ENCODE measurements at places on chromosomes 4 and X.

DNA sequence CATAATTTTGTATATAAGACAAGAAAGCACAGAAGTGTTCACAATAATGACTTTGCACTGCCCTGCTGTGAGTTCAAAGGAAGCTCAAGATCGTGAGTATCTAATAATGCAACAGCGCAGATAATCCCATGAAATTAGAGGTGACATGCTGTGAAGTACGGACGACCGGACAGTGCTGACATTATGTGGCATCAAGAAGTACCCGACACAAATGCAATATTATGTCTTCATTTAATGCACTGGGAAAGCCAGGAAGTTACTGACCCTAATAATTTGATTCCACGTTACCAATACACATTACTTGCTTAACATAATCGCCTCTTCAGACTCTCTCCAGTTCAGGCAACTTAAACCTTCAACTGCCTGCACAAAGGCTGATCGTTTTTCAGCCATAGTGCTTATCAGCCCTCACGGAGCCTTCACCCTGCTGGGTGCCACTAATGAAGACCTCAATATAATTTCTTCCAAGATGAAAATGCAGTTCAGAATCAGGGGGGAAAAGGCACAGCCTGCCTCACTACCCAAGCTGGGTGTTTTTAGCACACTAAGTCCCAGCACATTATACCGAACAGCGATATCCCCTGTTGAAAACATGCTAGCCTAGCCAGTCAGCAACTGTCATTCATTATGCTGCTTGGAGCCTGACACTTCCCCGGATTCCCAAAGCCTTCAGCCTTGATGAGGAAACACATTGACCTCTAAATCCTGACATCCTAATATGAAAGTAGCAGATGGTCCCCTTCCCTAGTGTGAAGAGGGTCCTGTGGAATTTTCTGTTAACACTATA is 56.1 kb downstream of the SLC7A11 start:
- DNase-seq: no peak

DNA sequence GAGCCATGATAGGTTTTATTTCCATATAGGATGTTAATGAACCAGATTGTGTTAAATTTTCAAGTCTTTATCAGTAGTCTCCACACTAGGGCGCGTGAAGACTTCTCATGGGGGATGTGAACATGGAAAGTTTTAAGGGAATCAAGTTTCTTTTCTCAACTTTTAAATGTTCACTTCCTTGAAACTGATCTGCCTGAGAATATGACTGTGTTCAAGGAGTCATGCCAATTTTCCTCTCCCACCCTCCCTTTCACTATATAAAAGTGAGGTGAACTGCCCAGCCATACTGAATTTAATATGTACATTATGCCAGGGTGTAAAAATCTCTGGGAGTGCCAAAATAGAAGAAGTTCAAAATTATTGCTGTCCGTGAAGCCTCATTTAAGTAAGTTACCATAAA is 30.4 kb upstream of the HPGDS start:
- no peak for DNase-seq

DNA sequence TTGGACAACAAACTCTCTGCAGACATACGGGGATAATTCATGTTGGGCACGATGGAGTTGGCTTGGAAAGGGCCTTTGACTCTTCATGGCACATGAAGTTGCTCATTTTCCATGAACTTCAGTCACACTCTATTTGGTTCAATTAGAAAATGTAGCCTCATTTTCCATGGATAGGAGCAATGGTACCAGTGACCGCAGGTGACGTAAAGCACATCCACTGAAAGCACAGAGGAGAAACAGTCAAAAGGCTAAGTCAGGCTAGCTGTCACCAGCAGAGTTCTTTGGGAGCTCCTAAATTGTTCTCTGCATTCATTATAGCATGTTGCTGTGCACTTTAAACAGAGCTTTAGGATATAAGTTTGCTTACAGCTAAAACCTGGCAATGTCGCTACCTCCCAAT is 39.9 kb upstream of the MAP3K15 start:
- DNase-seq: no peak

GRCh38 chrX:132592880-132593279 is 104.0 kb upstream of the MBNL3 start:
- no peak for DNase-seq

- DNase-seq: no peak
Measured at GRCh38 chr4:108483650-108484049, 136.7 kb upstream of the RPL34 start.

GRCh38 chr4:156116991-156117390 is 163.3 kb upstream of the CTSO start:
- no peak for DNase-seq

DNA sequence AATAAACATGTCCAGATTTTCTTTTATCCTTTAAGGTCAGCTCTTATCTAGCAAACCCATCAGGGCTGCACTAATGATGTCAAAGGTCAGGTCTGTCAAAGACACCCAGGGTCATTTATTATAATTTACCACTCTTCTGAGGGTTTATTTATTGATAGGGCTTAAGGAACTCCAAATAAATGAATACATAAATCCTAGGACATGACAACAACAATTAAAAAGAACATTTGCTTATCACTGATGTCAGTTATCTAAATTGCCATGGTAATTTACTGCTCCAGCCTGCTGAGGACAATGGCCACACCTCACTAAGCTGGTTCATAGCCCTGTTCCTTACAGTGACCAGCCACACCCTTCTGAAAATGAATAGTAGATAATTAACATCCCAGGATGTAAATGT is 317.1 kb downstream of the UNC5C start:
- DNase-seq: no peak

GRCh38 chr4:100100985-100101384 is 89.3 kb downstream of the DDIT4L start:
- DNase-seq: no peak

GRCh38 chr4:140047017-140047640 is 106.9 kb downstream of the MAML3 start:
- no peak for DNase-seq

- DNase-seq: no peak
Measured at GRCh38 chrX:150731795-150732194, 38.6 kb downstream of the MTMR1 start.

DNA sequence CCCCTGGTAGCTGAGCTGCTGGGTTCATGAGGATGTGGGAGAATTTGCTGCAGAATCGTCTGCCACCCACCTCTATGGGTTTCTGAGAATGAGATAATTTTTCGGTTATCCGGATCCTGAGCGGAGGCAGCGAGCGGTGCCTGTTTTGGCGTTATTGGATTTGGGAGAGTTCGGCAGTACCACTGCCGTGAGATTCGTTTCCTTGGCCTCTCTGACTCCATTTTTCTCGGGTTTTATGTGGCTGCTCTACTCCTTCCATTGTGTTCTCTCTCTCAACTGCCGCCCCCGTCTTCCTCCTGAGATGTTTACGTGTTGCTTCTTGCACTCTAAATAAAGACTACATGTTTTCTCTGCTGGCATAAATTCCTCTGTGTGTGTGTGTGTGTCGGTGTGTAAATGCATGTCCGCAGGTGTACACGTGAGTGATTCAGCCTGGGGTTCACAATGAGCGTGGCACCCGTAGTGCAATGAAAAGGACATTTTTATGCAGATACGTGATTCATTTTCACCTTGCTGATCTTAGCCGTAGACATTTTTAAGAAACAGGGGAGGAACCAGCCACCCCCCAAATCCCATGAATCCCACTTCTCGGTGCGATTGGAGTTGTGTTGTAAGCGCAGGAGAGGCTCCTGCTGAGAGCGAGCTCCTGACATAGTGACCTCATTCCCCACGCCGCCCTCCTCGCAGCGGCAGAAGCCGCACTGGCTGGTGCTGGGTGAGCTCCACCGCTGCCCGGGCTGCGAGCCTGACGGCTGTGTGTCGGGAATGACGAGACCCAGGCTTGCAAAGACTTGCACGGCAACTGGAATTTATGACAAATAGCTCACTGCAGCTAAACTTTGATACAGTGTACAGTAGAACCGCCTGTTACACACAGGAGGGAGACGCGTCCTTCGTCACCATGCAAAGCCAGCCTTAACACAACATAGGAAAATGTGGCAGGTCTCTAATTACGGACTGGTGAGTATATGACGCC is 82.2 kb downstream of the STOX2 start:
- no peak for DNase-seq

DNA sequence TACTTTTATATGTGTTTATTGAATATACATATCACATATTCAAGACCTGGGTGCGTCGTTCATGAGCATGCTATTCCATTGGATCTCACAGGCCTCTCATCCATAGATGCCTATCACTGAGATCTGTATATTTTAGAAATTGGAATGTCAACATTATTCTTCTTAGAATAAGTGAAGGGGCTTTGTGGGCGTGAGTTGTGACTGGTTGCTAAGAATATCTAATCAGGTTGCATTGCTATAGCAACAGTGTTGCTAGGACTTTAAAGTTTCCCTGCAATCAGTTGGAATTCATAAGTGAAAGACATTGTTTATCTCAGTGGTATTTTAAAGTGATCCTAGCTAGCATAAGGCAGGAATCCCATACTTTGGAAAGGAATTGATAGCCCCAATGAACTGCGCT is 36.7 kb upstream of the ANK2 start:
- no peak for DNase-seq

DNA sequence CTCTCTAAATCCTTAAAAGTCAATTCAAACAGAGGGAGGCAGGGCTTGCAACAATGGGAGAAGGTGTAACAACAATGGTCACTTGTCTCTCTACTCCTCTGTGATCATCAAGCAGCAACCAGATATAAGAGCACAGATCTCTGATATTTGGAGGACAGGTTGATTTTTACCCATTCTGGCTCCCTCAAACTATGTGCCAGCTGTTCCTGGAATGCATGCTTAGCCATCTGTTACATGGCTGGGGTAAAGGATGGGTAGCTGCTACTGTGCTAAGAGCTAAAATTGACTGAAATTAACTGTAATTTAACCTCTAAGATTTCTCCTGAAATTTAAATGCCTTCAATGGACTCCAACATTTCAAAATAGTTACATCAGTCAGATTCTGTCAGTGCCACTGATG is 1459.9 kb downstream of the PCDH7 start:
- DNase-seq: no peak

GRCh38 chr4:105679186-105679585 is 29.3 kb downstream of the INTS12 start:
- no peak for DNase-seq

DNA sequence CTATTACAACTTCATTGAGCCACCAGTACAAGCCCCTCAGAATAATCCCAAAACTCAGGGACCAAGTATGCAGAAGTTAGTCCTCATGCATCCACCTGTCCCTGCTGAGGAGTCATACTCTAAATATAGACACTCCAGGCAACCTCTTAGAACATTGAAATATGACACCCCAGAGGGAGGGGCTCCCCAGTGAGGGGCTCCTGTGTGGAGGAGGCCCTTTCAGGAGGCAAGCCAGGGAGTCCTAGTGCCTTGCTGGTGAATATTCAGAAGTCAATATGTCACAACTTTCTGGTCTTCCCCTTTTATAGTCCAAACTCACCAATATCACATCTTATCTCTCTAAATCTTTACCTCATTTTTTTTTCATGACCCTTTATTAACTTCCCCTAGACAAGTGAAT is 1.6 kb upstream of the ARMCX6 start:
- no peak for DNase-seq

DNA sequence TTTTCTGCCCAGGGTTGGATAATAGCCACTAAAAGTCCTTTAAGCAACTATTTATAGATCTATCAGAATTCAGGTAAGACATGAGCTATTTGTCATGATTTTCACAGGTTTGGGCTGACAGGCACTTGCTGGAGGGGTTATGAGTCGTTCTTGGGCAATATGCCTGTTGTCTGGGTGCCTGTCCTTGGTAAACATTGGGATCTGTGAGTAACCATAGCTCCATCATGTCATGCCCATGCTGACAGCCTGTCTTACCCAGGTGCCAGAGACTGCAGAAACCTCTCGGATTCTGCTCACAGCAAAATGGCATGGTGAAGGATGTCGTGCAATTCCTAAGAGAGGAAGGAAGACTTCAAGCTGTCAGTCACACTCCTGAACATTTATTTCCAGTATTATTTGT is 116.0 kb upstream of the PUDP start:
- DNase-seq: no peak

DNA sequence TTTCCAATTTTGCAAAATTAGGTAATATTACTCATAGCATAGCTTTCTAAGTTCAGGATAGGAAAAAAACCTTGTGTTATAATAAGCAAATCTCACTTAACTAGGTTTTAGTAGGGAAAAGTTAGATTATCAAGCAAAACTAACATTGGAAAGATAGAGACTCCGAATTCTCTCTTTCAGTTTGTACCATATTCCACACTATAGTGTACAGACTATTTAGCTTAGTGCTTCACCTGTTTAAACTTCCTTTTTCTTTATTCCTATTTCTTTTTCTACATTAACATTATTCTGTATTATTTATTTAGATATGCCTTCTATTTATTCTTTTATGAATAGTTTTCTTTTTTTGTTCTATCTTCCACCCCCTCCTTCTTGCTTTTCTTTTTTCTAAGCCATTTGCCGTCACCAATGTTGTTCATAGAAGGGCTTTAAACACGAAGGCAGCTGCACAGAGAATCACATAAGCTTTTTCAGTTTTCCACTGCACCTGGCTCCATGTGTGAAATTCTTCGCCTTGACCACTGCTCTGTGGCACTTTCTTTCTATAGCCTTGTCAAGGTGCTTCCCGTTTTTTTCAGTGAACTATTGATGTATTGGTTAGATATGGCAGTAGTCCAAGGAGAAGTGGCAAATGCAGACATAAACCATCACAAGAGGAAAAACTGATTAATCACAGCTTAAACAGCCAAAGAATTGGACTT is 8.5 kb downstream of the PCDH10 start:
- no peak for DNase-seq

DNA sequence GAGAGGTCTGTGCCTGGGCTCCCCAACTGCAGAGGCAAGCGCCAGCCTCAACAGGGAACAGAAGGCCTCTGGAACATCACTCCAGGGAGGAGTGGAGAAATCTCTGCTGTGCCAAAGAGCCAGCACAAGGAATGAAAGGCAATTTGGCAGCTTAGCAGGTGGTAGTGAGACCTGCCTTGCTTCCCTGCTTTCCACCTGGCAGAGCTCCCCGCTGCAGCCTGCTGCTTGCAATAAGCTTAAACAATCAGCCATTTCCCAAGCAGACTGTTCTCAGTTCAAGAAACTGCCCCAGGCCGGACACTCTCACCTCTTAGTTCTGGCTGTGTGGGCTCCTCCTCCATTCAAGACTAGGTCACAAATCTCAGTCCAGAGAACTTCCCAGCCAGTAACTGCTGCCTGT is 370.6 kb downstream of the MAGEB5 start:
- no peak for DNase-seq

- no peak for DNase-seq
Measured at GRCh38 chr4:2482693-2483092, 13.8 kb downstream of the RNF4 start.

DNA sequence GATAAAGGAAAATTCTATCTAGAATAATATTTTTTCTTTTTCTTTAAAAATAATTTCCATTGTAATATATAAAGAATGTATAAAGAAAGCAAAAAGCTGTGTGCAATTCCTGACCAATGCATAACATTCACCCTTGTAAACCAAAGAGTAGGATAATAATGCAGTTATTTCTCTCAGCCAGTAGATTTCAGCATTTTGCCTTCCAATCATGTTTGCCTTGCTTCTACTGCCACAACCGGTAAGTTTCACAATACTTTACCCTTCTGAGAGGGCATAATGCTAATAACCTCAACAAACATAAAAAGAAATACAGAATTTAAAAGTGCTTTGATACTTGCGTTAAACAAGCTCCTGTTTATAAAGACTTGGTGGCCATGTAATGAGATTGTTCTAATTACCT is 59.9 kb downstream of the CHIC2 start:
- DNase-seq: no peak
